ENCODE measurements at places on chromosomes 3 and 15. TPM values are rescaled to one million over a fixed set of nuclear protein-coding genes. Genes with fewer than 3 reads are reported as not detected.

ZIC1 gene
- total RNA-seq, result 662 TPM

DNA sequence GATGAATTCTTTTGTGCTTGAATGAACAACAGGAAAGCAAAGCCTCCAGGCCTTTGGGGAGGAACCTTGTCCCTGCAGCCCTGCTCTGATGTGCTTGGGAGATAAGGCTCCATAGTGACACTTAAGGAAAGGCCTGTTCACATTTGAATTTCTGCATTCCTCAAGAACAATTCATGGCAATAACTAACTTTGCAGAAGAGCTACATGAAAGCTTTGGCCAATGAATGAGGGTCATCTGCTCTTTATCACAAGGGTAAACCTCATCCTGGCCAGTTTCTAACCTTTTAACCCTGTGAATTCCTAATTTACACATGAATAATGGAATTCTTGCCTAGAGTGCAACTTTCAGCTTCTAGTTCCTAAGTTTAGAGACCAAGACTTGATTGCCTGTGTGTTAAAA lies 5.6 kb downstream of the PRTG start:
- DNase-seq, result no peak

GRCh38 chr3:183163563-183163962 lies 1.0 kb upstream of the LAMP3 start:
- DNase-seq, result no peak

GRCh38 chr15:64004587-64004986 lies 41.7 kb downstream of the DAPK2 start:
- no peak for DNase-seq

All from cerebellum (tissue), 4 donors.